Stimulated activated CD4-positive, alpha-beta T cell treated with anti-CD3 and anti-CD28 coated beads, Interleukin-4, amount 100 ng/mL, for 4 hours (primary cell): ENCODE measurements at places on chromosomes 1 and 21.

DNA sequence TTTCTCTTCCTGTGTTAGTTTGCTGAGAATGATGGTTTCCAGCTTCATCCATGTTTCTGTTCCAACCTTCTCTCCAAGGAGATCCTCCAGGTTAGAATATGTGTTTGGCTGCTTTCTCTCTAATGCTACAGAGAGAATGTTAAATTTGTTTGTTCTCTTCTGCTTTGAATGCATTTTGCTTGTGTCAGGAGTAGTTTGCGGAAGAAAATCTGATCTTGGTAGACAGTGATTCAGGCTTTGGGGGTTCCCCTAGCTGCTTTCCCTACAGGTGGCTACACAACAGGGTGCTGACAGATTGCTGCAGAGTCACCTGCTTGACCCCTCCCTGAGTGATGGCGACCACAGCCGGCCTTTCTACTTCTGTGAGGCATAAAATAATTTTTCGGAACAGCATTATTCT lies 41.8 kb downstream of the MACO1 start:
- DNase-seq = peak; percentile 21

- DNase-seq = no peak
Observed at GRCh38 chr1:170665629-170666028, 1.7 kb downstream of the PRRX1 start.

DNA sequence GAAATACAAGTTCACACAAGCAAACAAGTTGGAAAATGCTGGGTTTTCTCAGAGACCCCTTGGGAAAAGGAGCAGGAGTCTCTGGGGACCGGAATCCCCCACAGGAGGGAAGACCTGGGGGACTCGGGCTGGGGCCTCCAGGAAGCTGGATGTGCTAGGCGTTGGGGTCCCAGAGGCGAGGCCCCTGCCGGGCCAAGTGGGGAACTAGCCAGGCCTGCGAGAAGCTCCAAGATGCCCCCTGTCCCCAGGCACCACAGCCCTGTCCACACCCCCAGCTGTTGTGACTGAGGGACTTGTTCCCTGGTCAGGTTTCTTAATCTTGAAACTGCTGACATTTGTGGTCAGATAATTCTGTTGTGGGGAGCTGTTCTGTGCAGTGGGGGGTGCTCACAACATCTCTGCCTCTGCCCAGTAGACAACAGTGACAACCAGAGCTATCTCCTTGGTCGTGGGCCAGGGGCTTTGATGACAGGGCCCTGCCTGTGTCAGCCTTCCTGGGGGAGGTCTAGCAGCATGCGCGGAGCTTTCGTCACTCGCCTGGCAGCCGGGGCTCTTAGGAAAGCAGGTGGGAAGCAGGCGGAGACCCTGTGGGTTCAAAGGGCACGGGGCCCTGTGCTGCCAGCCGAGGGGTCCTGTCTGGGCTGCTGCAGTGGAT lies 126.4 kb upstream of the ARHGEF16 start:
- DNase-seq = no peak

DNA sequence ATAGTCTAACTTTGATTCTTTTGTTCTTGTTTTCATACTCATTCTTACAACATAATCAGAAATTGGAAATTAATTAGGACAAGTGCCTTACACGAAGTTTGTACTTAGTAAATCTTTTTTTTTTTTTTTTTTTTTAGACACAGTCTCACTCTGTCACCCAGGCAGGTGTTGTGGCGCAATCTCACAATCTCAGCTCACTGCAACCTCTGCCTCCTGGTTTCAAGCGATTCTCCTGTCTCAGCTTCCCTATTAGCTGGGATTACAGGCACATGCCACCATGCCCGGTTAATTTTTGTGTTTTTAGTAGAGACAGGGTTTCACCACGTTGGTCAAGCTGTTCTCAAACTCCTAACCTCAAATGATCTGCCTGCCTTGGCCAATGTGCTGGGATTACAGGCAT lies 12.4 kb downstream of the CHAF1B start:
- DNase-seq = no peak

GRCh38 chr1:220491891-220492290 lies 36.0 kb upstream of the MARK1 start:
- DNase-seq = no peak

- no peak for DNase-seq
Observed at GRCh38 chr1:190147616-190148015, 330.0 kb downstream of the BRINP3 start.

DNA sequence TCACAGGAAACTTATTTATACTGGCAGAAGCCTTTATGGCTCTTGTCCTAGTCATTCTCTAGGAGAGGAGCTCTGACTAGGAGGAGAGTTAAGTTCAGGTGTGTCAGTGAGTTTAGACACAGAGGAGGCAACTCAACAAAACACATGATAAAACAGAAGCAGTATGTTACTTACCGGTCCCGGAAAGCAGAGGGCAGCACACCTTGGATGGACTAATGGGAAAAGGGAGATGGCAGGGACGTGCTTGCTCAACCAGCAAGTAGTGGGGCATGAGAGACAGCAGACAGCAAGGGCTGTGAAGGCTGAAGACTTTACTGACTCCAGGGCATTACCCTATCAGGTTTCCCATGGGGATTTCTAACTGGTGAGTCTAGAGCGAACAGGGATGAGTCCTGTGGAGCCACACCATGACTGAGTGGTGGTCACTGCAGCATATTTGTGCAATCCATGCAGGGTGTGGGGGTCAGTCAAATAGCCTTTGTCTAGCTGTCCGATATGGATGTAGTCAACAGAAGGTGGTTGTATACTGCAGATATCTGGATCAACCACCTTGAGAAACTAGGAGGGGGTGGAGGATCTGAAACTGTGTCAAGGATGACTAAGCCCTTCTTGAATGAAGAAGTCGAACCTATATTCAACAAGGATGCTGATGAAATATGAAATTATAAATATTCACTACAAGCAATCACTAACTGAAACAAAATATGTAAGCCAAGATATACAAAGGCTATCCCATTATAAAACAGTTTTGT lies 596.3 kb upstream of the CHRM3 start:
- DNase-seq = no peak

DNA sequence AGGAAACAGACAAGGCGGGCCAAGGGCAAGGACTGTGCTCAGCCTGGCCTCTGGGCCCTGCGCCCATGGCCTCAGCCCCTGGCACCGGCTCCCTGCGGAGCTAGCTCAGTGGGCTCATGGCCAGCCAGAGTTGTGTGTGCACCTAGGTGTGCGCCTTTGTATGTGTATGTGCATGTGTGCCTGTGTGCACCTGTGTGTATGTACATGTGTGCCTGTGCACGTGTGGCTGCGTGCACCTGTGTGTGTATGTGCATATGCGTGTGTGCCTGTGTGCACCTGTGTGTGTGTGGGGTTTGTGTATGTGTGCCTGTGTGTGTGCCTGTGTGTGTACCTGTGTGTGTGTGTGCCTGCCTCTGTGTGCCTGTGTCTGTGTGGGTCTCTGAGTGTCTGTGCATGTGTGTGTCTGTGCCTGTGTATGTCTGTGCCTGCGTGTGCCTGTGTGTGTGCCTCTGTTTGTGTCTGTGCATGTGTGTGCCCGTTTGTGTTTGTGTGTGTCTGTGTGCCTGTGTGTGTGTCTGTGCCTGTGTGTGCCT lies 7.4 kb downstream of the GPR137B start:
- DNase-seq = no peak

DNA sequence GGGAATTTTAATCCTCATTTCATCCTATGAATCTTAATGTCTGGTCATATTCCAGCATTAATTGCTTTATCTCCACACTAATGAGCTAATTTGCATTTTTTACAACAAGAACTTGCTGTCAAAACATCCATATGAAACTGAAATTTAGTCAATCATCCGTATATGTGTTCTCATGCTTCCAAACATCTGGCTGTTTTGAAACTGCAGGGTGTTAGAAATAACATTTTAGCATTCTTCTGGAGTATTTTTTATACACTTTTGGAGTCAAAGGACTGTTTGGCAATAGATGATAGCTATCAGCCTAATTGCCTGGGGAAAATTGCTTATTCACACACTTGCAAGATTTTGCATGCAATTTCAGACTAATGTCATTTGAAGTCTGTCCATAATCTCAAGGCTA lies 1639.3 kb downstream of the KCNT2 start:
- no peak for DNase-seq

- DNase-seq = no peak
Observed at GRCh38 chr1:220707160-220707559, 17.0 kb downstream of the C1orf115 start.

GRCh38 chr21:32364387-32364786 lies 28.4 kb downstream of the URB1 start:
- DNase-seq = no peak

- DNase-seq = no peak
Observed at GRCh38 chr21:25503981-25504380, 103.3 kb downstream of the MRPL39 start.

DNA sequence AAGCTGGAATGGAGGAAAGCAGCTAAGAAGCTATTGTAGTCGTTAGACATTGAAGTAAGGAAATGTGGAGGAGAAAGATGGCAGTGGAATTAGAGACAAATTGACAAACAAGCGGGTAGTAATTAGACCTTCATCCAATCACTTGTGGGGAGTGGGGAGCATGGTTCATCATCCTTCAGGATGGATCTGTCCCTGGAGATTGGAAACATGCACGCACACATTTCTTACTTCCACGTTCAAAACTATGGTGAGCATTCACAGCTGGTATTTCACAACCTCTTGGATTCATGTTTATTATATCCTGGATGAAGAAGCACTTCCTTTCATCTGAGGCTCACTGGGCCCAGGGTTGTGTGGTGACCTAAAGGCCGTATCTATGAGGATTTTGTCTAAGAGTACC lies 188.1 kb downstream of the ST6GALNAC3 start:
- DNase-seq = no peak

DNA sequence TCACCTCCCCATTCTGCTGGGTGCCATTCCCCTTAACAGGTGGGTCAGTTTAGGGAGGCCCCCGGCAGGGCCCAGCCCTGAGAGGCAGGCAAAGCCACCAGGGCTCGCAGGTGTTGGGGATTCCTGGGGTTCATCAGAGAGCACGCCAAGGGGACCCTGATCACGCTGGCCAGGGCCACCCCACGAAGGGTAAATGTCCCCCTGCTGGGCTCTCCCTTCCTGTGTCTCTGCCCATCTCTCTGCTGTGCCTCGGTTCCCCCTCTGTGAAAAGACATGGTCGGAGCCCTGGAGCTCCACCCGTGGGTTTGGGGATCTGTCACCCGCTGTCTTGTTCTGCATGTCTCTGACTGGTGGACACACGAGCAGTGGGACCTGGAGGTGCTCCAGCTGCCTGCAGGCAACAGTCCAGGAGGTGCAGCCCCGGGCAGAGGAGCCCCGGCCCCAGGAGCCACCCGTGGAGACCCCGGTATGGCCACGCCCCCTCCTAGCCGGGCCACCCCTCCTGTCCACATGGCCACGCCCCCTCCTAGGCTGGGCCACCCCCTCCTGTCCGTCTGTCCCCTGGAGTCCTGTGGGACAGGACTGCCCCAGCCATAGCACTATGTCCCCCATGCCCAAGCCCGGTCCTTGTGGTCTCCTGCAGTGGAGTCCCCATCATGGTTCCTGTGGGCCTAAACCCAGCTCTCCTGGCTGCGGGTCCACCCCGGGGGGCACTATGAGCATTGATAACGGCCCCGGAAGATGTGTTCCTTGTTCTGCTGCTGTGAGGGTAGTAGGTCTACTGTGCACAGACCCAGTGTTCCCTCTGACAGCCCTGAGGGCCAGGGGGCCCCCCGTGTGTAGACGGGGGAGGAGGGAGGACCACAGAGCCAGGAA lies 6.5 kb downstream of the AIRE start:
- no peak for DNase-seq

GRCh38 chr1:113905435-113905861 lies 322 bp downstream of the DCLRE1B start:
- peak; percentile 24 for DNase-seq

- DNase-seq = peak; percentile 26
Observed at GRCh38 chr1:31714442-31715086, 10.7 kb upstream of the COL16A1 start.
